Activated T-helper 1 cell treated with anti-CD3 and anti-CD28 coated beads, Interleukin-2, amount 50 U/mL, for 16 hours (primary cell): ENCODE measurements at places on chromosomes 5 and 9.

DNA sequence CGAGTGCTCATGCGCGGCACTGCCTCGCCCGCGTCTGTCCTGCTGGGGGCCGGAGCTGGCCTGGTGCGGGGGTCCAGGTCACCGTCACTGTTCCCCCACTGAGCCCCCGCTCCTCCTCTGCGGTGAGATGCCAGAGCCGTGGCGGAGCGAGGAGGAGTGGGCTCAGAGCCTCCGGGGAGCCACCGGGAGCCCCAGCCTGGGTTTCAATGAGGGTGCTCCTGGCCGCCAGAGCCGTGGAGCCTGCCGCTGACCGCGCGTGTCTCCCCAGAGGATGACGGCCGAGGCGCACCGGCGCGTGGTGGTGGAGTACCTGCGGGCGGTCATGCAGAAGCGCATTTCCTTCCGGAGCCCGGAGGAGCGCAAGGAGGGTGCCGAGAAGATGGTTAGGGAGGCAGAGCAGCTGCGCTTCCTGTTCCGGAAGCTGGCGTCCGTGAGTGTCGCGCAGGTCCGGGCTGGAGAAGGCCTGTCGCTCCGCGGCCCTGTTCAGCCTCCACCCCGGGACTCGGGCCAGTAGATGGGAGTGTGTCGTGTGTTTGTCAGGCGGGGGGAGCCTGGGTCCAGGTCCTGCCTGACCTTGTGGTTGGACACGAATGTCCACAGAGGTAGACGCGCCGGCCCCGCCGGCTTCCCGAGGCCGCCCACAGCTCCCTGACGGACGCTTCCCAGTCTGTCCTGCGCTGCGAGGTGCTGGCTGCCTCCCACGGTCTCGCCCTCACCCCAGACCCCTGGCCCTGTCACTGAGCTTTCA lies 22.0 kb downstream of the EXOC3 start:
- no peak for DNase-seq

DNA sequence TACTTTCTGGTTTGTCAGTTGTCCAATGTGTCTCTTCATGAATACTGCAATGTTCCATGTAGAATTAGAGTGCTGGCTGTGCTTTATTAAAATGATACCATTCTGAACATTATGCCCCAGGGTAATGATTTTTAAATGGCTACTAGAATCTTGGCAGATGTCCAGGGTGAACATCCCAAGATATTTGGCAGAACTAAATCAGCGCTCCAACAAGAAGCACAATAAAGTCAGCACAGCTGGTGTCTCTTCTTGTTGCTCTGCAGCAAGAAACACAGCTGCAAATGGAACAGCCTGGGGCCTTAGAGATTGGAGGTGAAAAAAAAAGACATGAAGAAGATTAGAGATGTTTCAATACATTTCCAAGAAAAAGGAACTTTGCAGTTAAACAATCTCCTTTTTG lies 248.3 kb downstream of the CDH18 start:
- no peak for DNase-seq

GRCh38 chr5:124697501-124697900 lies 48.9 kb downstream of the ZNF608 start:
- DNase-seq, result no peak

GRCh38 chr5:174945853-174946252 lies 221.5 kb downstream of the MSX2 start:
- no peak for DNase-seq

- no peak for DNase-seq
Observed at GRCh38 chr5:54523534-54523933, 6.0 kb downstream of the SNX18 start.

DNA sequence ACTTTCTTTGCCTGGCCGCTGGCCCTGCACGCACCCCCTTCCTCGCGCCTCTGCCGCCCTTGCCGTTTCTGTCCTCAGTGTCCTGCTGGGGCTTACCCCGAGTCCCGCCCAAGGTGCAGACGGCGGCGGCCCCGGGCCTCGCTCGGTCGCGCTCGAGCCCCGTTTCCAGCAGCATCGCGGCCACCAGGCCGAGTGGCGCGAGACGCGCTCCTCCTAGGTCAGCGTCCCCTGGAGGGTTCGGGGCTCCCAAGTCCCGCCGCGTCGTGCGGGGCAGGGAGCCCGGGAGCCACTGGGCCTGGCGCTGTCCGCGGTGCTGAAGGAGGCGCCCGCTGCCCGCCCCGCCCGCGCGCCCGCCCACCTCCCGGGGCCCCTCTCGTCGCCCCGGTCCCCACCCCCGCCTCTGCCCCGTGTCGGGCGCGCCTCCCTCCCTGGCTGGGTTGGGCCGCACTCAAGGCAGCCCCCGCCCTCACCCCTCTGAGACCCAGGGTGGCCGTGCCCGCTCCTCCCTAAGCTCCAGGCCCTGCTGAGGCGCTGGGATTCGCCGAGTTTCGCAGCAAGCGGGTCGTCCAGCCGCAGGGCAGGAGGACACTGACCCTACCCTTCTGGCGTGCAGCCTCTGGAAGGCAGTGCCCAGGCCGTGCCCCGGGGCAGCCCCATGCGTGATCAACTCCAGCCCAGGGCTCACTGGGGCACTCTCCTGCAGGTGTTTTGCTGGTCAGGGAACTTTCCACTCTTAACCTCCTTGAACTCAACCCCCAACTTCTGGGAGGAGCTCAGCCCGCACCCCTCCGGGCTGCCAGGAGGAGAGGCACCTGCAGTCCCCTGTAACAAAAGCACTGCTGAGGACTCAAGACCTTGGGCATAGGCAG lies at the start of gene LHX3:
TSS of gene LHX3 (minus strand) at position 291 of the 869 bp plus-strand sequence. CDS start at position 175, 116 bp downstream.
- DNase-seq, result no peak

GRCh38 chr5:14569948-14570691 lies 11.5 kb upstream of the OTULINL start:
- DNase-seq, result no peak

GRCh38 chr5:133119233-133119711 lies 67.5 kb downstream of the HSPA4 start:
- DNase-seq, result no peak

GRCh38 chr5:55140908-55141665 lies 18.9 kb upstream of the GPX8 start:
- DNase-seq, result no peak

- no peak for DNase-seq
Observed at GRCh38 chr9:89153232-89154017, 25.2 kb downstream of the SHC3 start.

DNA sequence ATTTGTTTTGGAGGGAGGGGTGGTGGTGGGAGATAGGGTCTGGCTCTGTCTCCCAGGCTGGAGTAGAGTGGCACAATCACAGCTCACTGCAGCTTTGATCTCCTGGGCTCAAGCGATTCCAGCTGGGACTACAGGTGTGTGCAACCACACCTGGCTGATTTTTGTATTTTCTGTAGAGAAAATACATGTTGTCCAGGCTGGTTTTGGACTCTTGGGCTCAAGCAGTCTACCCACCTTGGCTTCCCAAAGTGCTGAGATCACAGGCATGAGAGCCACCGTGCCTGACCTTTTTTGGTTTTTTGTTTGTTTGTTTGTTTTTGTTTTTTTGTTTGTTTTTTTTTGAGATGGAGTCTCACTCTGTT lies 15.4 kb downstream of the STXBP1 start:
- no peak for DNase-seq

GRCh38 chr9:18184401-18184800 lies 289.6 kb upstream of the ADAMTSL1 start:
- DNase-seq, result no peak

GRCh38 chr5:98492258-98492657 lies 281.2 kb upstream of the RGMB start:
- no peak for DNase-seq

- DNase-seq, result no peak
Observed at GRCh38 chr5:120600639-120601038, 136.5 kb downstream of the PRR16 start.

- no peak for DNase-seq
Observed at GRCh38 chr5:64462391-64462790, 43.4 kb upstream of the RGS7BP start.

GRCh38 chr9:5286262-5286661 lies 18.3 kb downstream of the RLN2 start:
- no peak for DNase-seq

GRCh38 chr9:13364271-13365000 lies 84.9 kb upstream of the MPDZ start:
- DNase-seq, result no peak

GRCh38 chr5:129243039-129243438 lies 148.5 kb downstream of the ISOC1 start:
- no peak for DNase-seq
